Muscle of leg (tissue), 16 donors: ENCODE measurements at places on chromosomes 7 and 10. TPM values are rescaled to one million over a fixed set of nuclear protein-coding genes. Genes with fewer than 3 reads are reported as not detected.
A peak's percentile ranks its signal among the peaks of the same experiment; 100 is the strongest.

- DNase-seq: no peak
Observed at GRCh38 chr10:118668228-118668952, 72.9 kb upstream of the PRLHR start.

GRCh38 chr10:36119455-36119854, 477.4 kb upstream of the FZD8 start:
- DNase-seq: peak; percentile 76

GRCh38 chr7:128260069-128260795, 19.2 kb downstream of the LEP start:
- DNase-seq: no peak

DNA sequence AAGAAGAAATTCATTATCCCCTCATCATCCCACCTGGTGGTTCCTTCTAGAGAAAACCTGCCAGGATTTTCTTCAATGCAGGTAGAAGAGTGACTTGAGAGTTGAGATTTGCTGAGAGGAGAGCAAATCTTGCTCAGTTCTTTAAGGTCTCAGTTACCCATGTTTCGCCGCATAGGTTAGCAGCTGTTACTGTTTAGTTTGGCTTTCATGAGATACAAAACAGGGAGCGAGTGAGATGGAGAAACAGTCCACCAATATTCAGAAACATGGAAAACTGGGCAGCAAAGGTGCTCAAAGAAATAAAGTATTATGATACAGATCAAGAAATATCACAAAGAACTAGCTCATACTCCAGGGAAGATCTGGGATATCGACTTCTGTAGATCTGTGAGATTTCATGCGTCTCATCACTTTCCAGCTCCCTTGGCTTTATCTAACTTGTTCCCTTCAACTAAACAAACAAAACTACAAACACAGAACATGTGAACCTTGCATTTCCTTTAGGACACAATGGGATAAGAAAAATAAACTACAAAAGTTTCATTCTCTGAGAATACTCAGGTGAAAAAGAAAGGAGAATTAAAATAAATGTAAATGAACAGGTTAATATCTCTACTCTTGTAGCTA, 63.4 kb downstream of the AKR1C4 start:
- DNase-seq: no peak

- DNase-seq: no peak
Observed at GRCh38 chr10:128579280-128579865, 453.1 kb upstream of the MKI67 start.

- DNase-seq: no peak
Observed at GRCh38 chr10:9311702-9312499, 1257.4 kb downstream of the GATA3 start.

- DNase-seq: peak; percentile 88
Observed at GRCh38 chr10:64011912-64012714, 490.9 kb downstream of the REEP3 start.

DNA sequence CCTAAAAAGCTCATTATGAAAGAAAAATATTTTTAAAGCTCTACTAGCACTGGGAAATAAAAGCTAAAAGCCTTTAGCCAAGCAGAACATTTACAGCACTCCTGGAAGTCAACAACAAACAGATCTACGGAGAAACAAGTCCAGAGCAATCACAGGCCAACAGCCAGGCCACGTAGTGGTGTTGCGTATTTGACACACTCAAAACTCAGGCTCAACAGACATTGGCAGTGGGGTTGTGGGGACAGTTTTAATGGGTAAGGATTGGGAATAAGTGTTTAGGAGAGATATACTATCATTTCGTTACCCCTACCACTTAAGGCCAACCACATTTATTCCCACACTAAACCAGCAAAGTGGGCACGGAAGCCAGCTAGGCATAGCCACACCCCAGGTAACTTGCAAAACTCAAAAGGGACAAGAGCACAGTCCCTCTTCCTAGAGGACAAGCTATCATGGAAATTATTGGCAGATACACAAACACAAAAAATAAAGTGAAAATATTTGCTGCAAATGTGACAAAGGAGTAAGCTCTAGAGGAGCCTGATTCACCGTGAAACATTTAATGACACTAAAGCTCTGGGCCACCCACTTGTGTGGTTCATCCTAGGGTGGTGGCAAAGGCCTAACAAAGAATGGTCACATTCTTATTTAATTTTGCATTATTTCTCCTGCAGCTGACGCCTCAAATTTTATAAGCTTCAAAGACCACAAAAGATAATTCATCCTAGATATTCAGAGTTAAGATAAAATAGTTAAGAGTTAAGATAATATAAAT, 498.2 kb downstream of the TNS3 start:
- DNase-seq: no peak

FANK1 gene
- total RNA-seq: 0.80 TPM

MEOX2 gene
- total RNA-seq: 58.7 TPM
